ENCODE measurements at places on chromosomes 13 and 19.

- peak; percentile 35 for DNase-seq
Measured at GRCh38 chr19:29841559-29842367, 30.0 kb downstream of the CCNE1 start.

DNA sequence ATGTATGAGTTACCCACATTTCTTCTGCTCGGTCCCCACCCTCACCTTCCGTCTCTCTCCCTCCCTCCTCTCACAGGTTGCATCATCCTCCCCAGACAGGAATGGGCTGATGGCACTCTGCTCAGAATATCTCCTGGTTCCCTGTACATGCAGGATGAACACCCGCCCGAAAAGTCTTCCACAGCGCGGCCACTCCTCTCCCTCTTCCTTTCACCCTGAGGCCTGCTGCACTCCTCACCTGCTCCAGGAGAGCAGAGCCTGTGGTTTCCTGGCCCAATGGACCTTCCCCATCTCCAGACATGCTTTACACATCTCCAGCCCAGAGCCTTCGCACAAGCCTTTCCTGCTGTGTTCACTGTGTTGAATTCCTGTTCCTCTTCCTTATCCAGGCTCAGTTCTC lies 40.9 kb downstream of the GSX1 start:
- DNase-seq: no peak

DNA sequence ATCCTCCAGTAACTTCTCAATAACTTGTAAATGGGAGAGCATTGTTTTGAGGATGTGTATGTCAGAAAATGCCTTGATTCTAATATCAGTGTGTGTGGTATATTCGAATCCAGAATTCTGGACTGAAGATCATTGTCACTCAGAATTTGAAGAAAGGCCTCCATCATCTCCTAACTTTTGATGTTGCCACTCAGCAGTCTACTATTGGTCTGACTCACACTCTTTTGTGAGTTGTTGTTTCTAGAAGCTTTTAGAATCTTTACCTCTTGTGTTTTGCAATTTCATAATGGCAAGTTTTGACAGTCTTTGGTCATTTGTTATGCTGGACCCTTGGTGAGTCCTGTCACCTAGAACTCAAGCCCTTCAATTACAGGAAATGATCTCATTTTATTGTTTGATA lies 77.0 kb downstream of the RUBCNL start:
- DNase-seq: no peak

GRCh38 chr19:38006361-38007045 lies 99.5 kb downstream of the SIPA1L3 start:
- DNase-seq: no peak

DNA sequence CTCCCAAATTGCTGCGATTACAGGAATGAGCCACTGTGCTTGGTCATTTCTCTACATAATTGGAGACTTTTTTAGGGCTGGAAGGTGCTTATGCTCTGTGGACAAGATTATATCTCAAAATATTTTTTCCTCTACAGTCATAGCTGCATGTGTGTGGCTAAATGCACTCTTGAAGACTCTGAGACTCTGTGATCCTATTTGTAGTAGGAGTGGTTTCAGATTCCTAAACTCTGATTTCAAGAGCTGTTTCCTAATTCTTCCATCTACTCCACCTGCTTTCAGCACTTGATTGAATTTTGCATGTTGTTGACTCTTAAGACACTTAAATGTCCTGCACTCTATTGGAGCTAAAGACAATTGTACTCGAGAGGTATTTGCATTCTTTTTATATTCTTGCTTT lies 78.0 kb downstream of the KLF5 start:
- DNase-seq: no peak

DNA sequence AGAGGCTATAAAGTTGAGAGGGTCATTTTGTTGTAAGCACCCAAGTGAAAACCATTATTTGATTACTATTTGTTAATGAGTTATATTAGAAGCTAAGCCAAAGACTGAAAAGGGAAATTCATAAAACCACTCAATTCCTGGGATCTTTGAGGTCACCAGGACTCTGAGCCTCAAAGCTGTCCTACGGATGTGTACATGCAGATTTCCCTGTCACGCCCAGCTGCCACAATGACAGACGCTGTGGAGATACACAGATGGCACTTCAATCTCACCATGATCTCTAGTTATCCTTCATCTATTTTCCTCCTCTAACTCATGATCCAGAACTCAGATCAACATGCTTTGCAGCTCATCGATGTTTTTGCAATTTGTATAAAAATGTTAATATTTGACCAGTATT lies 403.5 kb upstream of the MIR17HG start:
- no peak for DNase-seq

- no peak for DNase-seq
Measured at GRCh38 chr19:43807651-43808050, 5.4 kb upstream of the LYPD5 start.

DNA sequence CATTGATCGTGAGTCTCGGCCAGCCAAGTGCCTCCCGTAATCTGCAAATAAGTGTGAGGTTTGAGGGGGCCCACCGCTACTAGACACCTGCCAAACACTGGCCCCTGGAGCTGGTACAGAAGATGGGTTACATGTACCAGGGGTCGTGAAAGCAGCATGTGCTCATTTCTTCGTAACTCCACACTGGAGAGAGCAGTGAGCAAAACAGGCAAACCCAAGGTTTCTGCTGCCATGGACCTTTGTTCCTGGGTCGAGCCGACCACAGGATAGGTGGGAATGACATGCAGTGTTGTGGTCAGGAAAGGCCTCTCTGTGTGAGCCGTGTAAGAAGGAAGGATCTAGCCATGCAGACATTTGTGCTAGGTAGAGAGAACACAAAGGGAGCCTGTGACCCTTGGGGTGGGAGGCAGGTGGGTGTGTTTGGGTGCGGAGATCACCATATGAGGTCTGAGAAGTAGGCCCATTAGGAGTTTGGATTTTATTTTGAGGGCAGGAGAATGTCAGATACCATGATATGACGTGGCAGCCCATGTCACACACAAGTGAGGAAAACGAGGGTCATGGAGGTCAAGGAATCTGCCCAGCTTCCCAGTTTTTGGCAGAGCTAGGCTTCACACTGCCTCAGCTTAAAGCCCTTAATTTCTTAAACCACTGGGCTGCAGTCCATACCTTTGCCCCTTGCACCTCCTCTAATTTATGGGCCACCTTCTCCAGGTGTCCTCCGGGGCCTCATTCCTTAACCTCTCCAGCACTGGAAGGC lies 919 bp downstream of the GTF3A start:
- DNase-seq: no peak

DNA sequence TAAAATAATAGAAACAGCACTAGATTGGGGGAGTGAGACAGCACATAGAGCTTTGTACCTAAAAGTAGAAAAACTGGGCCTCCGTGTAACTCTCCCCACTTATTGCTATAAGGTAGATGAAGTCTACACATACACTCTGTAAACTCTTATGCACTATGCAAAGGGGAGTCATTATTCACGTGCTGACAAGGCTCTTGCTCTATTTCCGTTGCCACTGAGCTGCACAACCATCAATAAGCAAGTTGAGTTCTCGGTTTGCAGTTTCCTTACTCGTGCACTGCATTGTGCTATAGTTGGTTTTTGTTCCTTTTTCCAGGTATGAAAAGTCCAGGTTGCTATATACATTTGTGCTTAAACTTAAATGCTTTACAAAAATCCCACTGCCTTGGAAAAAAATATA lies 294.0 kb upstream of the DACH1 start:
- DNase-seq: no peak

- no peak for DNase-seq
Measured at GRCh38 chr19:51462276-51462675, 4.0 kb upstream of the SIGLEC8 start.

GRCh38 chr19:52231154-52231910 lies 38.1 kb upstream of the ZNF766 start:
- DNase-seq: no peak

GRCh38 chr19:44948763-44949374 lies 3.0 kb downstream of the APOC2 start:
- DNase-seq: no peak

- no peak for DNase-seq
Measured at GRCh38 chr13:48377857-48378256, 35.1 kb downstream of the LPAR6 start.

DNA sequence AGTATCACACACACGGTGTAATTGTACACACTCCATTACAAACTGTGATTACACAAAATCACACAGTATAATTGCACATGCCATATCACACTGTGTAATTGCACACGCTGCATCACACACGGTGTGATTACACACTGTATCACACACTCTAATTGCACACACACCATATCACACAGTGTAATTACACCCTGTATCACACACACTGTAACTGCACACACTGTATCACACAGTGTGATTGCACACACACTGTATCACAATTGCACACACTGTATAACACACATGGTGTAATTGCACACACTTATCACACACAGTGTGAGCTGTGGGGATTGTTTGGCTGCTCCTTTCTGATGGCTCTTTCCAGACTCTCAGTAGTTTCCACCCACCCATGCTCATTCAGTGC lies 162.6 kb upstream of the SGCG start:
- no peak for DNase-seq

DNA sequence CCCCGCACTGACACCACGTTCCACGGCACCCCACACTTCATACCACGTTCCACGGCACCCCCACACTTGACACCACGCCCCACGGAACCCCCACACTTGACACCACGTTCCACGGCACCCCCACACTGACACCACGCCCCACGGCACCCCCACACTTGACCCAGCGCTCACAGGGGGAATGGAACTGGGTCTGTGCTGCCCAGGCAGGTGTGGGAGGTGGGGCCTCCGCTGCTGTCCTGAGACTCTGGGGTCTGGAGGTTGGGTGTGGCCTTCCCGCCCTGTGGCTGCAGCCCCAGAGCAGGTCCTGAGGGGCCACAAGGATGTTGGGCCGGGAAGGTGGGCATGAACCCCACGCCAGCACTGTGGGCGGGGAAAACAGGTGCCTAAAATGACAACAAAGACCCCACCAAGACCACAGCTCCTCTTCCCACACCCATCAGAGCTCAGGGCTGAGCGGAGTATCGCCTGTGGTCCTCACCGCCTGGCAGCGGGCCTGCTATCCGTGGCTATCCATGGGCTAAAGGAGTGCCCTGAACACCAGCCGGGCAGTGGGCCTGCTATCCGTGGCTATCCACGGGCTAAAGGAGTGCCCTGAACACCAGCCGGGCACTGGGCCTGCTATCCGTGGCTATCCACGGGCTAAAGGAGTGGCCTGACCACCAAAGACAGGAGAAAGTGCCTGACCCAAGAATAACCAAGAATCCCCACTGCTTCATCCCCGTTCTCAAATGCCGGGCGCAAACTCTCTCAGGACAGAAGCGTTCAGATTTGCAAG lies 59.9 kb upstream of the C13orf46 start:
- no peak for DNase-seq

DNA sequence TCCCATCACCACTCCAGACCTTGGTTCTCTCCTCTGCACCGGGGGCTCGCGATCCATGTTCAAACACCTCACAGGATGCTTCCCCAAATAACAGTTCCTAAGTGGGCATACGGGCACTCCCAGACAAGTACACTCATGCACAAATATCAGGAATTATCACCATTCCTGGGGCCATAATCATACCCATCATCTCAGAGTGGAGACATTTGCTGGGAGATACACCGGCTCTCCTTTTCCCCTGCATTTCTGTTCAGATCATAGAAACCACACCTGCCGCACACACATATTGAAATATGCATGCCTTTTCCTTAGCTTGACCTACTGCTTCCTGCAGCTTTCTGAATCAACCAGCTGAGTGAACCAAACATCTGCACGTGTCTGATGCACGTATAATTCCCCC lies 33.9 kb upstream of the MBNL2 start:
- no peak for DNase-seq

GRCh38 chr13:95391362-95391761 lies 90.1 kb upstream of the ABCC4 start:
- DNase-seq: no peak

GRCh38 chr13:70964124-70964523 lies 855.9 kb upstream of the KLHL1 start:
- DNase-seq: no peak

- peak; percentile 13 for DNase-seq
Measured at GRCh38 chr19:32287811-32288227, 57.6 kb upstream of the ZNF507 start.

DNA sequence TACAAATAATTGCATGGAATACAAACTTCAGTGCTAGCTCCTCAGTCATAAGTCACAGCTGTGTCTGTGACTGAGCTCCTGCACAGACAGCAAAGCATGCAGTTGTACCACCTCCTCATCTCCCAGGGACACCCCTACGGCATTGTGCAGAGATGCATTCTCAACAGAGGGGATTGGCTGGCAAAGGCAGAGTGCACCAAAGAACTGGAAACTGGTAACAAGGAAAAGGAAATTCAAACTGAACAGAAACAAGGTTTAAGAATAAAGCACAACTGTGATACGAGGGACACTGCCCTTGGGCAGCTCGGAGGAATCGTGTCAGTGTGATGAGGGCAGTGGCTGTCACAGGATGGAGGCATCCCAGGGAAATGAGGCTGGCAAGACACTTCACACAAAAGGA lies 126.1 kb upstream of the SOX1 start:
- DNase-seq: no peak

GRCh38 chr13:34360702-34361101 lies 542.8 kb downstream of the RFC3 start:
- no peak for DNase-seq

DNA sequence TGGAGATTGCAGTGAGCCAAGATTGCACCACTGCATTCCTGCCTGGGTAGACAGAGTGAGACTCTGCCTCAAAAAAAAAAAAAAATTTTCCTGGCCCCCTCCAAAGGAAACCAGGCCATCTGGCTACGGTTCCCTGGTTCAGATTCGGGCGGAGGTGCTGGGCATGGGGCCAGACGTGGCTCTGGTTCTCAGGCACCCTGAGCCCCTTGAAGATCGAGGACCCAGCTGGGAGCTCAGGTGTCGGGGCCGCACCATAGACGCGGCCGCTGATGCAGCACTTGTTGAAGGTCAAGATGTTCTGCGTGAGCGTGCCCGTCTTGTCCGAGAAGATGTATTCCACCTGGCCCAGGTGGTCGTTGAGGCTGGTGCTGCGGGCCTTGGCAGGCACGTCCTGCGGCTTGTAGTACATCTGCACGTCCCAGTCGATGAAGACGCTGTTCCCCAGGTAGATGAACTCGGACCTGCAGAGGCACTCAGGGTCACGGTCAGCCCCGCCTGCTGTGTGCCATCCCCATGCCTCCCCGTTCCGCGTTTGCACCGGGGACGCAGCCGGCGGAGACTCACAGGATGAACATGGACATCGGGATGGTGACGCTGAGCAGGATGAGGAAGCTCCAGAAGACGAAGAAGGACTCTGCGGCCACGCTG lies 12.3 kb downstream of the ATP8B3 start:
- DNase-seq: no peak

- DNase-seq: no peak
Measured at GRCh38 chr13:41562541-41563178, 105.3 kb downstream of the RGCC start.

GRCh38 chr19:5561559-5561958 lies 6.2 kb downstream of the TINCR start:
- no peak for DNase-seq
